ENCODE measurements at places on chromosomes 3 and 15. TPM values are rescaled to one million over a fixed set of nuclear protein-coding genes. Genes with fewer than 3 reads are reported as not detected.

SPSB4 gene
- total RNA-seq, result 20.2 TPM

CHRD gene
- total RNA-seq, result 21.3 TPM

HDDC3 gene
- 14.0 TPM for total RNA-seq

CA12 gene
- total RNA-seq, result 35.2 TPM

C3orf52 gene
- 51.7 TPM for total RNA-seq

CDHR4 gene
- not detected for total RNA-seq

ABCC5 gene
- 8.7 TPM for total RNA-seq

DGKG gene
- 2.0 TPM for total RNA-seq

ATP13A5 gene
- total RNA-seq, result 0.14 TPM

SENP8 gene
- 1.9 TPM for total RNA-seq

CYP11A1 gene
- total RNA-seq, result 0.66 TPM

ZNF620 gene
- 5.0 TPM for total RNA-seq

UNC45A gene
- total RNA-seq, result 50.7 TPM

ACAA1 gene
- 58.9 TPM for total RNA-seq

RTP1 gene
- total RNA-seq, result not detected

GABRB3 gene
- 9.7 TPM for total RNA-seq

NRG4 gene
- 24.3 TPM for total RNA-seq

BFSP2 gene
- not detected for total RNA-seq

CCR3 gene
- total RNA-seq, result not detected

KLF15 gene
- total RNA-seq, result 15.2 TPM

DUOX2 gene
- total RNA-seq, result 0.46 TPM

LRRC15 gene
- total RNA-seq, result 0.23 TPM

CTXN2 gene
- total RNA-seq, result not detected

SENP5 gene
- 11.4 TPM for total RNA-seq

CYP1A1 gene
- total RNA-seq, result 0.28 TPM

ZPLD1 gene
- 0.18 TPM for total RNA-seq

SUCNR1 gene
- total RNA-seq, result 0.23 TPM

CXCR6 gene
- total RNA-seq, result 0.89 TPM

CCDC54 gene
- total RNA-seq, result not detected

RHCG gene
- 0.40 TPM for total RNA-seq

GPR176 gene
- total RNA-seq, result 2.2 TPM

ZNF502 gene
- 2.7 TPM for total RNA-seq

TMCO5A gene
- not detected for total RNA-seq

FRMD4B gene
- 10.4 TPM for total RNA-seq

IL16 gene
- 3.4 TPM for total RNA-seq

BLOC1S6 gene
- total RNA-seq, result 16.3 TPM

ANKUB1 gene
- total RNA-seq, result not detected
